Activated CD8-positive, alpha-beta T cell treated with anti-CD3 and anti-CD28 coated beads for 36 hours (primary cell): ENCODE measurements at places on chromosomes 13 and 19. TPM values are rescaled to one million over a fixed set of nuclear protein-coding genes. Genes with fewer than 3 reads are reported as not detected.

Gene SIGLEC5
- total RNA-seq: not detected

DNA sequence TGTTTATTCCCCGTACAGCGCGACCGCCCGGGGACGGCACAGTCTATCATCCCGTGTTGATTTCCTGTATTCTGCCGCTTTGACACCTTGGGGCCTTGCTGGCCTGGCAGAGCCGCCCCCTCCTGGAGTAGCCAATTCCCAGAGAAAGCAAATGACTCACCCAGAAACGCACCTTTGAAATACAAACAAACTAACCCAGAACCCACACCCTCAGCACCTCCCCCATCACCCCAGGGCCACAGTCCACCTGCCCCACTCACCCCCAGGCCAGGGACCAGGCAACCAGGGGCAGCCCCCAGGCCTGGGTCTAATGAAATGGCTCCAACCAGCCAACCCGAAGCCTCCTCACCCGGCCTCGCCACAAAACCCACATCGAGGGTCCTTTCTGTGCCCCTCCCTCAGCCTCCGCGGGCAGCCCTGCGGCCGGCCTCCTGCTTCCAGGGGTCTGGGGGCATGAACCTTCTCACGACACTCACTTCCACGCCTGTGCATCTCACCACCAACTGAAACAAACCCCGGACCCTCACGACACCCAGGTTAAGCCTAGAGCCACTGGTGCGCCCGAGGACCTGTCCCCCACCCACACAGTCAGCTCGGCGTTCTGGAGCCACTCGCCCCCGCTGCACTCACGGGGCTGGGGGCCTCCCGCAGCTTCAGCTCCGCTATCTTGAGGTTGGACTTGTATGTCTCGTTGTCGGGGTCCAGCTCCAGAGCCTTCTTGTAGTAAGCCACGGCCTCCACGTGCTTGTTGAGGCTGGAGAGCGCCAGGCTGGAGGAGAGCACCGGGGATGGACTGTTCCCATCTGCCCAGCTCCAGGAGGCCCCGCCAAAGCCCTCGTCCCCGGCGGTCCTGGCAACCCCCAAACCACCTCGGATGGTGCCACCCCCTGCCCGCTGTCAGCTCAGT lies 20.9 kb downstream of the SGTA start:
- no peak overlapping the region for H3K27ac ChIP-seq
- no peak for DNase-seq
- H3K27me3 ChIP-seq: no peaks in the 10 kb centered on the region
- H3K36me3 ChIP-seq: peaks cover 30% of the 10 kb centered on the region

Gene TRMT1
- 95.7 TPM for total RNA-seq

- no peaks in the 10 kb centered on the region for H3K36me3 ChIP-seq
- H3K27ac ChIP-seq: no peak overlapping the region
These were observed 17.5 kb downstream of the CEACAM3 start for GRCh38 chr19:41813911-41814310.

Gene ZNF296
- total RNA-seq: 6.3 TPM

DNA sequence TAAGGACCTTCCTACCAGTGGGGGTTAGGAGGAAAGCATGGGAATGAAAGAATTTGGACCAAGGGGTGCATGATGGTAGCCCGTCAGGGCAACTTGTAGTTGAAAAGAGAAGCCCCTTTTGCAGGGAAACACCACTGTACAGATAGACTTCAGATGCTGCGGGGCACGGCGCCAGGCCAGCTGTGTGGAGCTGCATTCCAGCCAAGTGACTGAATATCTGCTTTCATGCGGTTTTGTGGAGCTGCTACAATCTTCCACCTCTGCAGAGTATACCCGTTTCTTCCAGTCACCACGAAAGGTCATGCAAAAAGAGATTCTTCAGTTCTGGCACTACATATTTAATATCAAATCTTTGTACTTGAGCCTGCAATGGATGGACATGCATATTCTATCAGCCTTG lies 104.7 kb downstream of the RGCC start:
- H3K4me3 ChIP-seq: no peak overlapping the region
- H3K4me1 ChIP-seq: peaks cover 13% of the 10 kb centered on the region
- no peaks in the 10 kb centered on the region for H3K27me3 ChIP-seq
- H3K27ac ChIP-seq: no peak overlapping the region
- H3K36me3 ChIP-seq: no peaks in the 10 kb centered on the region

DNA sequence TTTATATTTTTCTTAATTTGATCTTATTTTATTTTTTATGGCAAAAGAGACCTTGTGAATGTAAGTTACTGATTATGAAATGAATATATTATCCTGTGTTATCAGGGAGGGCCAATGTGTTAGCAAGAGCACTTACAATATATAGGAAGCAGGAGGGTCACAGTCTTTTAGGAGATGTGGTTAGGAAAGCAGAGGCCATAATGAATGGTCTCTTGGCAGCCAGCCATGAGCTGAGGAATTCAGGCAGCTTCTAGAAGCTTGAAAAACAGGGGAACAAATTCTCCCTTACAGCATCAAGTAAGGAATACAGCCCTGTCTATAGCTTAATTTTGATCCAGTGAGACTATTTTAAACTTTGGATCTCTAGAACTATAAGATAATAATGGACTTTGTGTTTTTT lies 2374.6 kb downstream of the PCDH9 start:
- DNase-seq: no peak
- H3K36me3 ChIP-seq: no peaks in the 10 kb centered on the region
- H3K27ac ChIP-seq: no peak overlapping the region
- H3K27me3 ChIP-seq: no peaks in the 10 kb centered on the region

DNA sequence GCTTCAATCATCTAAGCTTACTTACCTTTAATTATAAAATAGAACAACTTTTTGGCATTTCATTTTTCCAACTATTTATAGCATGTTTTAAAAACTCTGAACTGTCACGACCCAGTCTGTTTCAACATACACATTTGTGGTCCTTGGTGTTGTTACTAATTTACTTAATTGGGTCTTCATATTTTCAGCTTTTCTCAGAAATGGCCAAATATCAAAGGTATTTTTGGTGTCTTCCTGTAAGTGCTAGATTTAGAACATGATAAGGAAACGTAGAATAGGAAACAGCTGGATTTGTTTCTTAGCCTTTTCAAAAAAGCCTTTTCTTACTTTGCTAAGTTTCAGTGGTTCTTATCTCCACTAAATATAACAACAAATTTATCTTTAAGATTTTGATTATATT lies 11.4 kb downstream of the LPAR6 start:
- H3K27me3 ChIP-seq: no peaks in the 10 kb centered on the region
- H3K36me3 ChIP-seq: peaks cover 3% of the 10 kb centered on the region
- DNase-seq: no peak
- no peak overlapping the region for H3K4me3 ChIP-seq

Gene KLF2
- total RNA-seq: 0.94 TPM

DNA sequence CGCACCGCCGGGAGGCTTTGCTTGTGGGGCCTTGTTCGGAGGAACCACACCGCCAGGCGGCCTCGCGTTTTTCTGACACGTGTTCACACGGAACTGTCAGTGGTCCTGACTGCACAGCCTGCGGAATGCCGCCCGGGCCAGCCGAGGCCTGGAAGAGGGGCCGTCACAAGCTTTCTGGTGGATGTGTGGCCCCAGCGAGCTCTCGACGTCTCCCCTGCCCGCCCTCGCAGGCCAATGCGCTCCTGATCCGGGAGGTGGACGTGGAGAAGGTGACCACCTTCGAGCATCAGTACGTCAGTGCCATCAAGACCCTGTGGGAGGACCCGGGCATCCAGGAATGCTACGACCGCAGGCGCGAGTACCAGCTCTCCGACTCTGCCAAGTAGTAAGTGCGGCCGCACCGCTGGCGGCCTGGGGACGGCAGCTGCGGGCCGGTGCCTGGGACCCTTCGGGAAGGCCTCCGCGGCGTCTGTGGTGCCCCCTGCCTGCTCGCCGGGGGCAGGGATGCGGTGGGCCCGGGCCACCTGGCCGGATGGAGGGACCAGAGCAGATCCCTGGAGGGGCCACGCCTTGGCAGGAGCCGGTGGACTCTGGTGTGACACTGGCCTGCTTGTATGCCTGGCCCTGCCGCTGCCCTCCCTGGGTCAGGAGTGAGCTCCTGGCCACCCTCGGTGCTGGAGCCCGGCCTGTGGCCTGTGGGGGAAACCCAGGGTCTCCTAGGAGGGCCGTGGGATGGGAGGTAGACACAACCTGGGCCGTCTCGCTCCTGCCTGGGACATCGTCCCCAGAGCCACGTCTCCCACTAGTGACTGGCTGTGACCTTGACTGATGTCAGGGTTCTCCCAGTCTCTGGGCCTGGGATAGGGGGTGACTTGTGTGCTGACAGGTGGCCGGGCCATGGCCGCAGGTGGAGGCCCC lies 19.2 kb downstream of the GNA11 start:
- H3K4me3 ChIP-seq: no peak overlapping the region
- no peaks in the 10 kb centered on the region for H3K27me3 ChIP-seq
- no peak overlapping the region for H3K27ac ChIP-seq
- no peak for DNase-seq
